ENCODE measurements at places on chromosomes 6 and 20. TPM values are rescaled to one million over a fixed set of nuclear protein-coding genes. Genes with fewer than 3 reads are reported as not detected.

DNA sequence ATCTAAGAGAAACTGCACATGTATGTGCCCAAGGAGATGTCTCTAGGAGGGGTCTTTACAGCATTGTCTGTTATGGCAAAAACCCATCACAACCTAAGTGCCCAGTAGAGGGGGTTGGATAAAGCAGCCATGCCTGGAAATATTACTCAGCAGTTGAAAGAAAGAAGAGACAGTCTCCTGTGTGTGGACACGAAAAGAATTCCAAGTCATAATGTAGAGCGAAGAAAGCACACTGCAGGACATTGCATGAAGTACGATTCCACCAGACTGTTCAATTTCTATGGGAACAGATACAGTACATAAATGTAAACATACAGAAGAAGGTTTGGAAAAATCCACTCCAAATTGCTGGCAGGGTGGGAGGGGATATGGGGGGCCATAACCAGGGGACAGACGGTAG lies 7.3 kb upstream of the TGM2 start:
- peak; percentile 69 for DNase-seq

- DNase-seq, result no peak
These were observed 18.9 kb downstream of the TREML1 start for GRCh38 chr6:41135062-41135832.

GRCh38 chr6:129183681-129184301 lies 300.9 kb downstream of the LAMA2 start:
- DNase-seq, result peak; percentile 14

DNA sequence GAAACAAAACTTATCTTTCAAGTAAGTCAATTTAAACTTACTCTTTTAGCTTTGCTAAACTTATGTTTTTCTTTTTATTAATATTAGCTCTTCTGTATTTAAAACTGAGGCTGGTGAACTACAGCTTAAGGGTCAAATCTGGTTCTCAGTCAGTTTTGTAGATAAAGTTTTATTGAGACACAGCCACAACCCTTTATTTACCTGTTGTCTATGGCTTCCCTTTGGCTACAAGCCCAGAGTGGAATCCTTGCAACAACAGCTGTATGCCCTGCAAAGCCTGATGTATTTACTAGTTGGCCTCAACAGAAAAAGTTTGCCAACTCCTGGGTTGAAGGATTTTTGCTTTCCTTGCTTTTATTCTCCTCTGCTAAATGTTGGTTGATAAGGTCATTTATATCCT lies 491.4 kb upstream of the RNF217 start:
- DNase-seq, result no peak

DNA sequence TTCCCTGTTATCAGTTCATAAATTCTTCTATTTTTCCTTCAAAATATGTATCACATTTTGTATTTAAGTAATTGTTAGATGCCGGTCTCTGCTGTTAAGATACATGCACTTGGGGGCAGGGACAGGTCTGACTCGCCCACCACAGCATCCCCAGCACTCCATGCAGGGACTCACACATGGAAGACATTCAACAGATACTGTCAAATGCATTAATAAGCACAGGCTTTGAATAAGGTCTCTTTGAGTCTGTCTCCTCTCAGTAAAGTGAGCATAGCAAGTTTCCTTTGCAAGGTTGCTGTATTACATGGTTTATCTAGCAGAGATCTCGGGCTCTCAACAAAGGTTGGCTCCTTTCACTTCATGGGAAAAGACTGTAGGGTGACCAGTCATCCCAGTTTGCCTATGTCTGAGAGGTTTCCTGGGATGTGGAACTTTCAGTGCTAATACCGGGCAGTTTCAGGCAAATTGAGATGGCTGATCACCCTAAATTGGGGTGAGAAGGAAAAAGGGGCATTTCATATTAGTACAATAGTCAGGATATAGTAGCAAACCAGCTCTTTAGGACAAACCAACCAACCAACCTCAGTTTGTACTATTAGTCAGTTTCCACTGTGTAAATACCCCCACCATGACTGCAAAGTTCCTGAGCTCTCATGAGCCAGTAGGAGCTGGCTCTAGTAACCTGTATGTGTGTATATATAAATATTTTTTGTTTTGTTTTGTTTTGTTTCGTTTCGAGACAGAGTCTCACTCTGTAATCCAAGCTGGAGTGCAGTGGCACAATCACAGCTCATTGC lies 15.0 kb downstream of the JPH2 start:
- peak; percentile 54 for DNase-seq

DNA sequence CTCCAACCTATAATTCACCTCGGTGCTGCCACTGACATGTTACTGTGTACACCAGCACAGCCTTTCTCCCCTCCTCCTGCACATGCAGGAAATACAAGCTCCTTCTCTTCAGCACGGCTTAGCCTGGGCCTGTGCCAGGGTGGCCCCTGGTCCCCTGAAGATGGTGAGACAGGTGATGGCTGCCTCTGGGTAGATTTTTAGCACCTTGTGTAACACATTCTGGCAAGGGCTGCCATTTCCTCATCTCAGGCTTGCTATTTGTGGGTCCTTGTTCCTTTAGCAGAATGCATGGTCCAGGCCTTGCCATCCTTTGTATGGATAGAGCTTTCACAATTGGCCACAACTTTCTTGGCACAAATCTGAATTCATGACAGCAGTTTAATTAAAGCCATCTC lies 151.3 kb downstream of the CDC5L start:
- no peak for DNase-seq

DNA sequence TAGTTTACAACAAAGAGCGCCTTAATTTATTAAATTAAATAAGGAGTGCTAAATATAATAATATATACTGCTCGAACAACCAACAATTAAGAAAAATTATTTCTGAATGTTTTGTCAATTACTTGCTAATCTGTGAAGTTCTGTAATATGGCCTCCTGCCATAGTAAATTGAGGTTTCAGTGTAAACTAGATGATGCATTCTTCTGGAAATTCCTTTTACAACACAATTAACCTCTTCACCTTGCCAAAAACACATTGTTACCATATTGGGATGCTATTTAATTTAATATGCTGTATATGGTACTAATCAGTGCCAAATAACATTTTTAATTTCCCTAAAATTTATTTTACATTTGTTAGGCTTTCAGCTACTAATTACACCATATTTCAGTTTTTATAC lies 808.4 kb upstream of the CITED2 start:
- peak; percentile 42 for DNase-seq

Gene MROH8
- total RNA-seq, result 2.1 TPM

DNA sequence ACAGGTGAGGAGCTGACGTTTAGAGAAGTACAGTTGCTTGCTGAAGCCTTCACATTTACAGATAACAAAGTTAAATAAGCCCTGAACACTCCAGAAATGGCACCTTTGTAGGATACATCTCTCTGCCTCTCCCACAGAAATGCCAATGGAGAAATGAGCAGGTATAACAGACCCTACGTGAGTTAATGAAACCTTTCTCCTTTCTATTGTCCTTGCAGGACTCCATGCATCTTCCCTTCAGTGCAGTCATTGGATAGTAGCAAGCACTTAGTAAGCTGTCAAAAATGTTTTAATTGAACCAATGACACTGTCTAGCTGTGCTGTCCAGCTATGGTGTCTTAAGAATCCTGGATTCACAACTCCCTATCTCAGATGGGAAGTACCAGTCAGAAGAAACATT lies 8.1 kb upstream of the RRBP1 start:
- no peak for DNase-seq

DNA sequence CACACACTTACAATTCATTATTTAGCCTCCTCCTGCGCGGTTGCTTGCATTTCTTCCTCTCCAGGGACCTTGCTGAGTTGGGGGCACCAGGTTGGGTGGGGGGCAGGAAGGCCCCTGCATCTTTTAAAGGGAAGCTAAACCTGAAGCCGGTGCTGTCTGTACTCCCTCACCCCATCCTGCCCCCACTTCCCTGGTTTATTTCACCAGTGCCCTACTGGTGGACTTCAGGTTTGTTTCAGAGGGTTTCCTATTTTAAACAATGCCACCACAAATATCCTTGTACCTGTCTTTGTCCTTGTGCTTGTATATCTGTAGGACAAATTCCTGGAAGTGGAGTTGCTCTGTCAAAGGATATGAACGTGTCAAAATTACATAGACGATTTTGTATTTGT lies 21.0 kb downstream of the PTK7 start:
- peak; percentile 40 for DNase-seq

DNA sequence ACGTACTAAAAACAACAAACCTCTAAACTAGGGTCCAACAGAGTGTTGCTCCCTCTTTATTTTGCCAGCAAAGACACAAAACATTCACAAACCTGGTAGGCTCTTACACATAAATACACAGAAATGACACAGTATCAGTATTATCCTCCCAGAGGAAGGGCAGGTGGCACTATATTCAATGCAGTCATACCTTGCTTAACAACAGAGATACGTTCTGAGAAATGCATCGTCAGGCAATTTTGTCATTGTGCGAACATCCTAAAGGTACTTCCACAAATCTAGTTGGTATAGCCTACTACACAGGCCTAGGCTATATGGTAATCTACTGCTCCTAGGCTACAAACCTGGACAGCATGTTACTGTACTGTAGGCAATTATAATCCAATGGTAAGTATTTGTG lies 9.6 kb downstream of the ZBTB2 start:
- DNase-seq, result no peak

Gene PTGIS
- total RNA-seq, result 0.07 TPM

DNA sequence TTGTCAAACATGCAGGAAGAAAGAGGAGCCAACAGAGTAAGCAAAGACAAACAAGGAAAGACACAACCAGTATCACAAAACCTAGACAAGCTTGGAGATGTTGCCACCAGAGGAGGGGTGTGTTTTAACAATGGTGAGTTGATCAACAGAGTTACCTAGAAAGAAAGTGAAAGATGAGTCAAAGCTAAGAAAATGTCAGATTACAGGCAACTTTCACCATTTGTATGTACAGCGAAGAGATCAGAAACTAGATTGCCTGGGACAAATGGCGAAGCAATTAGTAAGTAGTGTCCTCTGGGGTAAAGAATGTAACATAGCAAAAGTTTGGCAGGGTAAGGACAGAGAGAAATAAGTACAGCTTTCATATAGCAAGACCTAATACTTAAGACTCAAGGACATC lies 51.6 kb upstream of the POU3F2 start:
- no peak for DNase-seq

Gene TRIM40
- not detected for total RNA-seq

DNA sequence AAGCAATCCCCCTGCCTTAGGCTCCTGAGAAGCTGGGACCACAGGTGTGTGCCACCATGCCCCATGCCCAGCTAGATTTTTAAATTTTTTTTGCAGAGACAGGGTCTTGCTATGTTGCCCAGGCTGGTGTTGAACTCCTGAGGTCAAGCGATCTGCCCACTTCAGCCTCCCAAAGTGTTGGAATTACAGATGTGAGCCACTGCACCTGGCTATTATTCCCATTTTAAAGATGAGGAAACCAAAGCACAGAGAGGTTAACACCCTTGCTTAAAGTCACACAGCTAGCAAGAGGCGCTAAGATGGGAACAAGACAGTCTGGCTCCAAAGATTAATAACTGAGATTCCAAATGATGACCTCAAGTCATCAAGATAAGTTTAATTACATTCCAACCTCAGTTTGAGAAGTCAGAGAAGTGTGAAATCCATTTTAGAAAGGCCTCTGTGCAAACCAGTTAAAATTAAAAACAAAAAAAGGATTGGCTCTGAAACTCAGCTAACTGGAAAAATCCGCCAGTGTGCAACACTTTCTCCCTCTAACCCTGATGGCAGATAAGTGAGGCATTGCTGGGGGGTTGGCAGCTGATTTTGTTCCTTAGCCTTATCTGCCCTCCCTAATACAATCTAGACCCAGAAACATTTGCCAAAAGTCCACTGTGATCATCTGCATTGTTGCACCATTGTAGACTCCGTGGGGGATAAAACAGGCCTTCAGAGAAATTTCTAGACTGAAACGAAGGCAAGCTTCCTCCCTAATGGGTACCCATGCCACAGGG lies 55.5 kb downstream of the CPNE5 start:
- no peak for DNase-seq

All from M059J (cell line).